ENCODE measurements at places on chromosomes 3 and 15.
A peak's percentile ranks its signal among the peaks of the same experiment; 100 is the strongest.

- no peak for DNase-seq
These were observed 550.5 kb upstream of the AGTR1 start for GRCh38 chr3:148146947-148147826.

- DNase-seq = no peak
These were observed 24.8 kb downstream of the SERP1 start for GRCh38 chr3:150521463-150521862.

DNA sequence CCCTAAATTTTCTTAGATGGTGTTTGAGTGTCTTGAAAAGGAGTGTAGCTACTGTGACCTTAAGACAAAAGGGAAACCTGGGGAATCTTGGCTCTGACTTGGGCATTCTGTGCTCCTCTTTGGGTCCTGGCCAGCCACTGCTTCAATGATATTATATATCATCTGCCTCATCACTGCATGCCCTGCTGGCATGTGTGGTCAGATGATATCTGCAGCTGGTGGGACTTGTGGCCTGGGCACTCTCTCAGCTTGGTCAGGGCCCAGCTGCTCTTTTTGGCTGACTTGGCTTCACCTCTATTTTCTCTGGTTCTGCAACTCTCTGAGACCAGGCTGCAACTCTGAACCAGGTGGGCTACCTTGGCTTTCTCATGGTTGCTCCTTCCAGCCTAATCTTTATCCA, 446.1 kb upstream of the RARB start:
- no peak for DNase-seq

DNA sequence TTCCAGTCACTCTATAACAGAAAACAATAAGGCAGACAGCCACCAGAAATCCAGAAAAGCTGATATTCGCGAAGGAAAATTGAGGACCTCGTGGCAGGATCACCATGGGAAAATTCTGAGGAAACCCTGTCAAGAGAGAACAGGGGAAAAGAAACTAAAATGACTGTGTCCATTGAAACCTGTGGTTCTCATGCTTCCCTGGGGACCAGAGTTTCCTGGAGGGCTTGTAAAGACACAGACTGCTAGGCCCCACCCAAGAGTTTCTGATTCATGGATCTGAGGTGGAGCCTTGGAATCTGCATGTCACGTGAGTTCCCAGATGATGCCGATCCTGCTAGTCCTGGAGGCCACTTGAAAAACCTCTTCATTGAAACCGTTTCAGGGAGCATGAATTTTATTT, 420.5 kb downstream of the EPHB1 start:
- DNase-seq = no peak

DNA sequence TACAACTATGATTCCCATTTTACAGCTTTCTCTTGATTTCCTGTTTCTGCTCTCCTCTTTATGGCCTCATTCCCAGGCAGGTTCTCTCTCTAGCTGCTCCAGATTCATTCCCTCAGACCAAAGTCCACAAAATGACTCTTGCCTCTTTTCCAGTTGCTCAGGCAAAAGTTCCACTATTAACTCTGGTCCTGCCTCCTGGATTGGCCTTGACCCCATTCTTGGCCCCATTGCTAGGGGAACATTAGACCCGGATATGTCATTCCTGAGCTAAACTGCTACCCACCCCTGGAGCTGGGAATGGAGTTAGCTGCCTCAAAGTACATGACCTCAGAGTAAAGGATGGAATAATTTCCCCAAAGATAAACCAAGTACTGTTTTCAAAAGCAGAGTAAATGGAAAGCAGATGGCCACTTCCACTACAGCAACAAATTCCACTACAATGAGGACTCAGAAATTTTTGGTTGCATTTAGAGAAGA, 73.0 kb upstream of the GAP43 start:
- no peak for DNase-seq

- no peak for DNase-seq
These were observed 28.5 kb downstream of the SCG5 start for GRCh38 chr15:32669896-32670611.

DNA sequence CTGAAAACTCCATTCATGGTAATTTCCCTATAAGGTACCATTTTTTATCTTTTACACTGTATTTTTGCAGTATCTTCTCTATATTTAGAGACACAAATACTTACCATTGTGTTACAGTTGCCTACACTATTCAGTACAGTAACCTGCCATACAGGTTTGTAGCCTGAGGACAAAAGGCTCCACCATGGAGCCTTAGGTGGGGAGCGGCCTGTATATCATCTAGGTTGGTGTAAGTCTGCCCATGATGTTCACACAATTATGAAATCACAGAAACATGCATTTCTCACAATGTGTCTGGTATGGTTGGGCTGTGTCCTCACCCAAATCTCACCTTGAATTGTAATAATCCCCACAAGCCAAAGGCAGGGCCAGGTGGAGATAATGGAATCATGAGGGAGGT, 43.9 kb upstream of the LYSMD4 start:
- DNase-seq = no peak

DNA sequence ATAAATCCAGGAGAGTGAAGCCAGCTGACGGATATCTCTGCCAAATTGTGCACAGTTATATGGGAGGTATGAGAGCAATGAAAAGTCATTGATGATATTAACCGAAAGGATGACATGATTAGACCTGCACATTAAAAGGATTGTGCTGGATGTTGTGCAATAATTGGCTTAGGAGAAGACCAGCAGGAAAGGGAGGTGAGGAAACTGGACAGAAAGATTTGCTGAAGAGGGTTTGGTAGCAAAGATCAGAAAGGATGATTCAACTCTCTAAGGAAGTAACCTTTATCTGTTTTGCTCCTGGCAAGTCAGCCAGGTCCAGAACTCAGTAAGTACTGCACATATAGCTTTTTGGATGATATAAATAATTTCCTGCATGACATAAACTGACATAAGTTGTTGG, 704.7 kb downstream of the GRM7 start:
- DNase-seq = no peak

GRCh38 chr3:49476563-49476962, 6.5 kb downstream of the DAG1 start:
- peak; percentile 68 for DNase-seq

DNA sequence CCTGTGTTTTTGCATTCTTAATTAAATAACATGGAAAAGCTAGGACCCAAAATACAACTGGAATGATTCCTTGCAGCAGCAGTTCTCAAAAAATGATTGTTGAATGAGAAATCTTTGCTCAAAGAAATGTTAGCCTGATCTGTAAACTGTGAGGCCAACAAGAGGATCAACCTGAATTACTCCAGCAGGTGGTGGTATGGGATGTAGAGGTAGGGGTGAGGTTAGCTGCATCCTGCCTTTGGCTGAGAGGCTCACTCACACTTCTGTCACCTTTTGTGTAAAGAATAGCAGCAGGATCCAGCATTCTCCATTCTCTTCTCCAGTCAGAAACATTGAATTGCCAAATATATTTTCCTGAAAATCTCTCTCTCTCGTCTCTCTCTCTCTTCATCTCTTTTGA, 26.5 kb upstream of the FAM98B start:
- DNase-seq = no peak

GRCh38 chr3:3771567-3771966, 27.7 kb upstream of the LRRN1 start:
- no peak for DNase-seq

DNA sequence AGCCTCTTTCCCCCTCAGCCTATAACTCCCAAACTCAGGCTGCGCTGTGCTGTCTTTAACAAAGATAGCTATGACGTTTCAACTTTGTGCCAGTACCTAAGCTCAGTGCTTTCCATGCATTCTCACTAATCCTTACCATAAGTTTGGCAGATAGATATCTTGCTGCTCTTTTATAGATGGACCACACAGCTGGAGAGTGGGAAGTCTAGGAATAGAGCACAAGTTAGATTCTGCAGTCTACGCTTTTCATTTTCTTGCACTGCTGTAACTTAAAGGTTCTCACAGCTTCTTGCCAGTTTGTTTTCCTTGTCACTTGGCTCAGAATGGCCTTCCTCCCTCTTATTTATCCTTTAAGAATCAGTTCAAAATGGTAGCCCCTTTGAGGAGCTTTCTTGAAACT, 468.8 kb downstream of the CNTN4 start:
- no peak for DNase-seq

GRCh38 chr3:167318996-167319615, 61.0 kb downstream of the ZBBX start:
- no peak for DNase-seq

DNA sequence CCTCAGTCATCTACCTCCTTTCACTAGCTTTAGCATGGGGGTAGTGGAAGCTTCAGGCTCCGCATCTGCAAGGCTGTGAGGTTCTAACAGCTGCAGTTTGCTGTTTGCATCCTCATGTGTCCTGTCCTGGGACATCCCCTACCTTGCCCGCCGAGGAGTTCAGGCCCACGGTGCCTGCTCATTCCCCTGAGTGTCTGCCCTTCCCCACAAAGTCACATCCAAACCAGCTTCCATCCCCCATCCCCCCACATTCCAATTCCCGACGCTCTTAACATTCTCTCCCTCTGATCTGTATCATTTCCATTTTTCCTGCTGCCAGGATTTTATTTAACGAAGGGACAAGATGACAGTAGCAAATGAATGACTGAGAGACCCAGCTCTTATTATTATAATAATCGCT, 43.8 kb downstream of the HRH1 start:
- no peak for DNase-seq

DNA sequence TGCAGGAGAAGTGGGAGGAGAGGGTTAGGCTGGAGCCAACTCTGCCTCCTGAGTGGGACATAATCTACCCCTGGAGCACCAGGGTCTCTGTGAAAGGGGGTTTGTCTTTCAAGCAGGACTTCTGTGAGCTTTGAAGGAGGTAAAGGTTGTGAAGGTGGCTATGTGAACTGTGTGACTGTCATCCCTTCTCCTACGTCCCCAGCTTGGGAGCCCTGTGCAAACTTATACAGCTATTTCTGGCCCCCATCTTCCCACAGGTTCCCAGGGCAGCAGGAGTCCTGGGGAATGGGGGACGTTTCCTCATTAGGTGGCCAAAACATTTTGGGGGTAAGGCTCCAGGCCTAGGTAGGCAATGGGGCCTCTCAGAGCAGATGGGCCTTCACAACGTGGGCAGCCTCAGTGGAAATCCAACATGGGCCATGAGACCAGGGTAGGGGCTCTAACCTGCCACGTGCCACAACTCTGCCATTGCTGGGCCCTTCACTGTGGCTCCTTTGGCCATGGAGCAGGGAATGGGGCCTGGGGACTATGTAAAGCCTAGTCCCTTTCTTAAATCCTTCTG, 3.5 kb downstream of the VIPR1 start:
- no peak for DNase-seq

- DNase-seq = no peak
These were observed 121.7 kb downstream of the PLD1 start for GRCh38 chr3:171688593-171688992.

- no peak for DNase-seq
These were observed 229.8 kb downstream of the NFKBIZ start for GRCh38 chr3:102078854-102079808.

DNA sequence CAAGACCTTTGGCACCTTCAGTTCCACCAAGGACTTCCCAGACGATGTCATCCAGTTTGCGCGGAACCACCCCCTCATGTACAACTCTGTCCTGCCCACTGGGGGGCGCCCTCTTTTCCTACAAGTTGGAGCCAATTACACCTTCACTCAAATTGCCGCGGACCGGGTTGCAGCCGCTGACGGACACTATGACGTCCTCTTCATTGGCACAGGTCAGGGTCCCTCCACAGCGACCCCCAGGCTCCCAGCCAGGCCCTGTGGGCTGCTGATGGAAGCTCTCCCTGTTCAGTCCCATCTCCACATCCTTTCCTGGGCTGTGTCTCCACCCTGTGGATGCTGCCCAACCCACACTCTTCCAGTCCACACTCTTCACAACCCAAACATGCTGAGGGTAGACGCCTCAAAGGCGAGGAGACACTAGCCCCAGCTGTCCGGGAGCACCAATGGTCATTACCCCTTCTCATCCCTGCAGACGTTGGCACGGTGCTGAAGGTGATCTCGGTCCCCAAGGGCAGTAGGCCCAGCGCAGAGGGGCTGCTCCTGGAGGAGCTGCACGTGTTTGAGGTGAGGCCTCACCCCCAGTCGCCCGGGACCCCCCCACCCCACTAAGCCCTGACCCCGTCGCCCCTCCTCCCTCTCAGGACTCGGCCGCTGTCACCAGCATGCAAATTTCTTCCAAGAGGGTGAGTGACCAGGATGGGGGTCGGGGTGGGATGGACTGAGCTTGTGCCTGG, 4.3 kb upstream of the LSMEM2 start:
- peak; percentile 81 for DNase-seq

GRCh38 chr3:183991403-183991802, 26.3 kb downstream of the ABCC5 start:
- DNase-seq = no peak

- DNase-seq = no peak
These were observed 226.0 kb upstream of the CGNL1 start for GRCh38 chr15:57150066-57150865.

Data from activated CD4-positive, alpha-beta T cell treated with anti-CD3 and anti-CD28 coated beads, Interleukin-2, Interleukin-6, amounts not matched to agents 100 ng/mL and 50 ng/mL, durations not matched to agents 16 hours and 8 hours (primary cell).